ENCODE measurements at places on chromosomes 4 and X. TPM values are rescaled to one million over a fixed set of nuclear protein-coding genes. Genes with fewer than 3 reads are reported as not detected.
A peak's percentile ranks its signal among the peaks of the same experiment; 100 is the strongest.

GRCh38 chr4:48968814-48969213 lies 17.3 kb upstream of the CWH43 start:
- DNase-seq = no peak

DNA sequence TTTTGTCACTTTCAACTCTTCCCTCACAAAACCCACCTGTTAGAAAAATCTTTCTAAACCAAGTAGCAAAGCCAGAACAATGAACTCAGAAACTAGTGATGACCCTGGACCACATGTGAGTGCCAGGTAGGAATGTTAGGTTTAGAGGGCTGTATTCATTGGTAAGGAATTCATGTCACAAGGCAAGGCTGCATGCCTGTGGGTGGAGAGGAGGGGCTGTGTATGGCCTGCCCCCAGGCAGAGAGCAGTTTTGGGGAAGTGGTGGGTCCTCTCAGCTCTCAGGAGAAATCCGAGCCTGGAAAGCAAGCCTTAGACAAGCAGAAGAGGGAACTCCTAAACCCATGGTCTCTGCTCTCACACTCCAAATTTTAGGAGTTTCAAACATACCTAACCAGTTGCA lies 2.4 kb downstream of the RNF175 start:
- no peak for DNase-seq

Gene WAS
- polyA plus RNA-seq = 2.5 TPM

GRCh38 chr4:336099-336892 lies 1.3 kb upstream of the ZNF141 start:
- peak; percentile 2 for DNase-seq

- DNase-seq = no peak
Observed at GRCh38 chr4:38674258-38675144, 10.5 kb downstream of the KLF3 start.

DNA sequence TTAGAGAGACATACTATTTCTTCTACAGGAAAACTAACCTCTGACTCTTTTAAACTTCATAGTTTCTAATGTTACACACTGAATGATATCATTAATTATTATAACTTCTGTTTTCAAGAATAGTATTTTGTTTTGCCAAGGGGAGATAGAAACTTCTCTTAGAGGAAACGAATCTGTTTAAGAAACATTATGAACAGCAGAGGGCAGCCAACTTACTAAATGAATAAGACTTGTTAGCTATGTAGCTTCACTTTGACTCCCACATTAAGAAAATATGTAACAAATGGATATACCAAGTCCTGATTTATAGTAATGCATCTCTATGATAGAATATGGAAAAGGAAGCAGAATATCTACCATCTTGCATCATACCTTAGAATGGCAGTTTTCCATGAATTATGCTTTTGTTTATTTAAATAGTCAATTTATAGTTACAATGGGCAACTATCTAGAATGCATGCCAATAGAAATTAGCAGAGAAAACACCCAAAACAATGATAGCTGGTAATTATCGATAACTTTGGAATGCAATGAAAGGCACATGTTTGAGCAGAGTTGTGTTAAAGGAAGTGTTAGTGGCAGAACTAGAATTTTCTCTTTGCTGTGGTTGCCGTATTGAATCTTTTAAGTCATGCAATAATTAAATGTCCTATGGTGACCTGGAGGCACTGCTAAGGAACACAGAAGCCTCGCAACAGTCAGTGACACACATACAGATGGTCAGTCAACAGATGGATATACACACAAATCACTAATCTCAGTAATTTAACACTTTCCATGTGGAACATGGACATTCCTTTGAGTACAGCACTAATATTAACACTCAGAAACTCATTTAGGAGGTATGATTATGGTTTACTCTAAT lies 105.7 kb upstream of the PDLIM3 start:
- DNase-seq = peak; percentile 51

DNA sequence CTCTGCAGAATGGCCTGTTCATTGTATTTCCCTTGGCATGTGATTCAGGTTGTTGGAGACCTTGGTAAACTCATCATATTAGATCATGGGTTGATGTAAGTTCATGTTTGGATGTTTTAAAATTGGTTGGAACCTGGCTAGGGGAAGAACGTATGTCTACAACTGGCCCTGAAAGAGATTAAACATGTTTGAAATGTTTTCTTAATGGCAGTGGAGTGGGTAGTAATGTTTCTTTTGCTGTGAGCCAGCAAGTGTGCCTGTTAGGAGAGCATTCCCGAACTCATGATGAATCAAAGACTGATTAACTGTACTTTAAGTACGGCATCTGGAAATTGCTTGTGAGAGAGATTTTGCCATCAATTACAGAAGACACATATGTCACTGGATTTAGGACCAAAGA lies 44.5 kb upstream of the SLC4A4 start:
- no peak for DNase-seq

- DNase-seq = no peak
Observed at GRCh38 chrX:120452131-120452530, 17.0 kb downstream of the LAMP2 start.

GRCh38 chrX:154373340-154374306 lies 811 bp downstream of the FLNA start:
- DNase-seq = no peak

DNA sequence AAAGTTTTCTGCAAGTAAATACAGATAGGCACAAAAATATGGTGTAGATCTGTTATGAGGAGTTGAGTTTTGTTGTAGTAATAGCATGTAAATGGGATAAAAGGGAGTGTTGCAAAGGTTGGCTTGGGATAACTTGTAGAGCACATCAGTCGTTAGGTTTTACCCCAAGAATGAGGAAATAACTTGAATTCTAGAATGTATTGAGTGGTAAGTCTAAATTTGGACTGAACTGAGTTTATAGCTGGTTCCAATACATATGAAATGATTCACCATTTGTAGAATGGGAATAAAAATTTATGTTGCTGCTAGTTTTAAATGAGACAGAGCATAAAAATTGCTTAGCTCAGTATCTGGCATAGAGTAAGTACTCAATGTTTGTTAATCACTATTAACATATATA lies 719.2 kb downstream of the FSTL5 start:
- DNase-seq = no peak

GRCh38 chr4:79273915-79274314 lies 51.9 kb downstream of the NAA11 start:
- DNase-seq = peak; percentile 30

- DNase-seq = no peak
Observed at GRCh38 chr4:13981499-13981898, 354.0 kb upstream of the BOD1L1 start.

GRCh38 chrX:10971759-10972158 lies 139.4 kb upstream of the HCCS start:
- no peak for DNase-seq

DNA sequence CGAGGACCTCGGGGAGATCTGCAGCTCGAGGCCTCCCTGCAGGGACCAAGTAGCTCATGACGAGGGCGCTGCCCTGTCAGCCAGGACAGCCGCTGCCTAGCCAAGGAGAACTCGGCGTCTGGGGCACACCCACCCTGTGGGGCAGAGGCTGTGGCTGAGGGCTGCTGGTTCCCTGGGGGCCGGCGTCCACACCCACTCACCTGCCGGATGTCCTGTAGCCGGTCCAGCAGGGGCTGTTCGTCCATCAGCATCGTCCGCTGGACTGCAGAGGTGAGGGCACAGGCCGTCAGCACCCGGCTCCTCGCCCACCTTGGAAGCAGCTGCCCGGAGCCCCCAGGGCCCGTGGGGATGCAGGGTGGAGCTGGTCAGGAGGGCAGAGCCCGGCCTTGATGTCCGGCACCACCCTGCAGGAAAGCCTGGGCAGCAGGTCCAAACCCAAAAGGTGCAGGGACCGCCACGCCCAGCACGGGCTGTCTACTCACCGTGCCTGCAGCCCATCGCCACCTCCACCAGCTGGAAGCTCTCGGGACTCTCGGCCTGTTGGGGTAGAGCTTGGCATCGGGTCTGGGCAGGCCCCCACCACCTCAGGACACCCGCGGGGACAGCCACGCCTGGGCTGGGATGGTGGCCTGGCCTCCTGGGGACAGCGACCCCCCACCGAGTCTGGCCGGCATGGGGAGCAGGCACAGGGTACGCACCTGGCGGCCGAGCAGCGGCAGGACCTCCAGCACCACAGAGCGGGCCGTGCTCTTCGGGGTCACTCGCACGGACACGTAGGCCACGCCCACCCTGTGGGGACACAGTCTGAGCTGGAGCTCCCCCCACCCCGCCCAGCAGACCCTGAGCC lies 6.9 kb downstream of the DGKQ start:
- no peak for DNase-seq

DNA sequence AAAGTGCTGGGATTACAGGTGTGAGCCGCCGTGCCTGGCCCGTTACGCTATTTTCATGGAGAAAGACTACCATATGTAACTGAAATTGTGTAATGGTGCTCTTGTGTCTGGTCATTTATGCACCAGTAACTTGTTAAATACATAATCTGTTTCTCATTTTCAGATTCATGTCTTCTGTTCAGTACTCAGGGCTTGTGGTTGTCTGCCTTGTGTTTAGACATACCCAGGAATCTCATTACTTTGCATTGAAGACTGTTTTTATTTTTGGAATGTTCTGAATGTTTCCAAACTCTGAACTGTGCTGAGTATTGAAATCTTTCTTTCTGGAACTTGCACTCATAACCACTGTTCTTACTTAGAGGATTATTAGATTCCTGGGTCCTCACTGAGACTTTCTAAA lies 52.8 kb downstream of the PDLIM5 start:
- no peak for DNase-seq
